ENCODE measurements at places on chromosomes 3 and 15.

- no peak for DNase-seq
Observed at GRCh38 chr3:122519693-122520092, 5.0 kb upstream of the KPNA1 start.

- DNase-seq = no peak
Observed at GRCh38 chr3:89419647-89420241, 312.3 kb downstream of the EPHA3 start.

DNA sequence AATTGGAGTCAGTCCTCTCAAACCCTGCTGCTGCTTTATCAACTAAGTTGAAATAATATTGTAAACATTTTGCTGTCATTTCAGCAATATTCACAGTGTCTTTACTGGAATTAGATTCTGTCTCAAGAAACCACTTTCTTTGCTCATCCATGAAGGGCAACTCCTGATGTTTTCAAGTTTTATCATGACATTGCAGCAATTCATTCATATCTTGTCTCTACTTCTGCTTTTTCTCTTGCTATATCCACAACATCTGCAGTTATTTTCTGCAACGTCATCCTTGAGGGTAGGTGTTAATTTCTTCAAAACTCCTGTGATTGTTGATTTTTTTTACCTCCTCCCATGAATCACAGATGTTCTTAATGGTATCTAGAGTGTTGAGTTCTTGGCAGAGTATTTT lies 181.6 kb downstream of the EPHA6 start:
- no peak for DNase-seq

- DNase-seq = no peak
Observed at GRCh38 chr3:2961576-2961975, 148.6 kb downstream of the IL5RA start.

- DNase-seq = no peak
Observed at GRCh38 chr3:29338377-29338776, 57.5 kb downstream of the RBMS3 start.

DNA sequence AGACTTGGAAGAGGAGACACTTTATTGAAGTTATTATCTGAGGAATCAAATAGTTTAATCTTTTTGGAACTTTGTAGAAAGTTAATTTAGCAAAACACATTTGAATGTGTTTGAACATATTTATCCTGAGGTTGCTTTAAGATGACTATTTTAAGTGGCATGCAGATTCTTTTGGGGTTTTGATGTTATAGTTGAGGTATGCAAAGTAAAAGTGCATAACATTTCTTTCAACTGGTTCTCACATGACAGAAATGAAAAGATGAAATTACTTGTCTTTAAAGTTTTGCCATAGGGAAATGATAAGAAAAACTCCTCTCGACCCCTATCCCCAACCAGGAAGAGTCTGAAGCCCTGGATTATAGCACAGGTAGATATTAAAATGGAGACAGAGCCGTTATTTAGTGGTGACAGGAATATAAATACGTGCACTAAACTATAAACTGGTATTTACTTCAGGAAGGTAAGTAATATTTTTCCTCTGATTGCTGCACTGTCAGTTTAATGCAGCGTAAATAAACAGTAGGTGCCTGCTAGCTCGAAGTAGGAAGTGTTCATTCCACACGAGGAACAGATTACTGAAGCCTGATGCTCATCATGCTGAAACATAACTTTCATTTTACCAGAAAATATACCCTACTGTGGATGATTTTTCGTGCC lies 15.1 kb upstream of the SATB1 start:
- no peak for DNase-seq

DNA sequence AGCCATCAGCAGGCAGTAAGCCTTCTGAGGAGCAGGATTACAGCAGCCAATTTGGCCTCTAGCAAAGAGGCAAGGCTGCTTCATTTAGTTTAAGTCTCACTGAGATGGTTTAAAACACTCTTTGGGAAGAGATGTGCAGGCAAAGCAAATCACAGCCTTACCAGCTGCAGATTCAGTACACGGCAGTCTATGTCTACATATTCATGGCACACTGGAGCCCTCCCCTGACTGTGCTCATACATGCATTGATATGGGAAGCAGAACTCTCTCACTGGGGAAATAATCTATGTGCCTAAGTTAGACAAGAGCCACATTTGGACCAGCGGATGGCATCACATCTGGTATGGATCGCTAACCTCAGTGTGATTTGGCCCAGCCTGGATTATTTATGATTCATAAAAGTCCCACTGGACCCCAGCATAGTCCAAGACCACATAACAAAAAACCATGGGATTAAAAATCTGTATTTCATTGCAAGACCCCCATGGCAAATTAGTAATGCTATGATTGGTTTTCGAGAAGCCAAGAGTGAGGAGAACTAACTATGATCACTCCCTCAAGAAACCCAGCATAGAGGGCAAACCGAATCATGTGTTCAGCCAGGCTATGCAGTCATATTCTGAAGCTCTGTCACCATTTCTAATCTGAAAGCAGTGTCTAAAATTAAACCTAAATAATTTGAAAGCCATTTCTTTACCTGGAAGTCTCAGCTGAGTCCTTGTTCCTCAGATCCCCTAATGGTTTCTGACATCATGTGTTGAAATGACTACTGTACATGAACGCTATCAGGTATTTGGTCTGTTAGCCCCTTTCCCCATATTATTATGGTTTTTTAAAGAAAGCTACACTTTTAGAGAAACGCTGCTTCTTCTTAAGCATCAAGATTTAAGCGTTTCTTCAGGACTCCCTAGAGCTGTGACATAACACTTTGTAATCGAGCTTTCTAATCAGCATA lies 1.2 kb downstream of the PRICKLE2 start:
- DNase-seq = no peak

Data from activated naive CD4-positive, alpha-beta T cell treated with anti-CD3 and anti-CD28 coated beads for 36 hours (primary cell).